Right ventricle myocardium inferior (tissue), 1 donor: ENCODE measurements at places on chromosomes 7 and 10. TPM values are rescaled to one million over a fixed set of nuclear protein-coding genes. Genes with fewer than 3 reads are reported as not detected.

The PLXDC2 gene
- 13.1 TPM for total RNA-seq

The SFRP5 gene
- total RNA-seq = 2.5 TPM

The DNAJC12 gene
- total RNA-seq = 7.1 TPM

DNA sequence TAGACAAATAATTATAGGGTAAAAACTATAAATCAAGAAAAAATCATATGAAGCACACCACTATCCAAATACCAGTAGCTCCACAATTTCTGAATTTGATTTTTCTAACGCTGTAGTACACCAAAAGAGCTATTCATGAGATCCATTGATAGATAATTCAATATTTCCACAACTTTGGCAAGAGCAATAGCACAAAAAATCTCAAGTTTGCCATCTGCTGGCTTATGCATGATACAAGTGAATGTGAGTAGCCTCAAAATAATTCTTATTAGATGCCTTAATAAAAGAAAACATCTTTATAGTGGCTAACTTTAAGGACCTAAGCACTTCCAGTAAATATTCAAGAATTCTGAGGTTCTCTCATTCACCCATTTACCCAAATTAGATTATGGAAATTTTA lies 2.2 kb upstream of the TMEM196 start:
- DNase-seq = no peak

- DNase-seq = no peak
Measured at GRCh38 chr10:116891208-116891607, 41.9 kb downstream of the ENO4 start.

GRCh38 chr7:13155188-13155587 lies 467.8 kb downstream of the ARL4A start:
- DNase-seq = no peak
